ENCODE measurements at places on chromosomes 5 and 9. TPM values are rescaled to one million over a fixed set of nuclear protein-coding genes. Genes with fewer than 3 reads are reported as not detected.

The GAPT gene
- 1.1 TPM for total RNA-seq

The TUSC1 gene
- total RNA-seq, result not detected

The AJM1 gene
- 4.3 TPM for total RNA-seq

The ENTPD2 gene
- not detected for total RNA-seq

The EDIL3 gene
- total RNA-seq, result not detected

The SURF1 gene
- 41.8 TPM for total RNA-seq

The TAF11L10 gene
- total RNA-seq, result not detected

The SH3RF2 gene
- 4.5 TPM for total RNA-seq

The CDH6 gene
- total RNA-seq, result not detected

The HTR4 gene
- total RNA-seq, result not detected

The SPINK6 gene
- not detected for total RNA-seq

The GMCL2 gene
- total RNA-seq, result not detected

The PCDHGA10 gene
- total RNA-seq, result not detected

The FBXL7 gene
- not detected for total RNA-seq

The COL23A1 gene
- not detected for total RNA-seq

The OLFM1 gene
- total RNA-seq, result not detected

The TSSK1B gene
- not detected for total RNA-seq

The IL13 gene
- 0.84 TPM for total RNA-seq

The IL5 gene
- not detected for total RNA-seq

The F12 gene
- 0.35 TPM for total RNA-seq

The LCN15 gene
- not detected for total RNA-seq

The SLC36A2 gene
- total RNA-seq, result not detected

The TNFSF8 gene
- 47.3 TPM for total RNA-seq

The SLC26A2 gene
- 6.7 TPM for total RNA-seq

The RNF44 gene
- 268 TPM for total RNA-seq

The CCDC127 gene
- total RNA-seq, result 4.0 TPM

The MTAP gene
- total RNA-seq, result 22.5 TPM

The OR1Q1 gene
- 0.72 TPM for total RNA-seq

The KCNV2 gene
- total RNA-seq, result not detected
